ENCODE measurements at places on chromosomes 1 and 21.

- no peak for DNase-seq
Observed at GRCh38 chr1:110594456-110595352, 11.5 kb downstream of the KCNA2 start.

GRCh38 chr1:93773049-93773838 lies 91.6 kb upstream of the BCAR3 start:
- no peak for DNase-seq

GRCh38 chr1:244085891-244086290 lies 34.8 kb downstream of the ZBTB18 start:
- no peak for DNase-seq

GRCh38 chr1:162235241-162235800 lies 141.3 kb downstream of the SPATA46 start:
- no peak for DNase-seq

DNA sequence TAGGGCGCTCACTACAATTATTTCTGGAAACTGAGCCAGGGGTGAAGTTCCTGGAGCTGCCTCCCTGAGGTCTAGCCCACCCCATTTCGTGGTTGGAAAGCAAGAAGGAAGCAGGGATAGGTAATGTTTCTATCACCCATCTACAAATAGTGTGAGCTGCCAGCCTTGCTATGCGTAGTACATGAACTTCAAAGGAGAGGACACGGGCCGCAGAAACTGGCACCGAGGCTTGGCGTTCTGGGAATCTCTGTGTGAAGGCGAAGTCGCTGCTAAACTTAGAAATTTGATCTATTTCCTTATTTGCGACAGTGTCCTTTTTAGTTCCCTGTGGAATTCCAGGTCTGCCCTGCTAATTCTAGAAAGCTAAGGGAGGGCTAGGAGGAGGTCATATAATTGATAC lies 49.6 kb upstream of the NTPCR start:
- no peak for DNase-seq

GRCh38 chr21:44910229-44911067 lies 10.3 kb downstream of the ITGB2 start:
- DNase-seq, result no peak

GRCh38 chr1:100624886-100625610 lies 87.1 kb downstream of the GPR88 start:
- no peak for DNase-seq

DNA sequence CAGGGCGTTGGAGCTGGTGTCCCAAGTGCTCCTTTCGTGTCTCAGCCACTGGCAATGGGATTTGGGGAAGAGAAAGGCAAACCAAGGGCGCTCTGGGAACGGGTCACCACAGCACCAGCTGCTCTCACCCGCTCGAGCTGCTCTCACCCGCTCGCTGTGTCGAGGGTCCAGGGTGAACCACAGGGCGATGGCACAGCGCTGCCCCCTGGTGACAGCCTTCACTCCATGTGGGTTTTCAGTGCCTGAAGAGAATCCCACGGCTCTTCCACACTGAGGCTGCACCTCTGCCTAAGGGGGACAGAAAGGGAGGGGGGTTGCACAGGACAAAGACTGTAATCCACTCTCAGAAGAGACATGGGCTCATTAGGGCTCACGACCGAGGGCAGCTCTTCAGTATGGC lies 7.1 kb upstream of the CLDN19 start:
- DNase-seq, result no peak

DNA sequence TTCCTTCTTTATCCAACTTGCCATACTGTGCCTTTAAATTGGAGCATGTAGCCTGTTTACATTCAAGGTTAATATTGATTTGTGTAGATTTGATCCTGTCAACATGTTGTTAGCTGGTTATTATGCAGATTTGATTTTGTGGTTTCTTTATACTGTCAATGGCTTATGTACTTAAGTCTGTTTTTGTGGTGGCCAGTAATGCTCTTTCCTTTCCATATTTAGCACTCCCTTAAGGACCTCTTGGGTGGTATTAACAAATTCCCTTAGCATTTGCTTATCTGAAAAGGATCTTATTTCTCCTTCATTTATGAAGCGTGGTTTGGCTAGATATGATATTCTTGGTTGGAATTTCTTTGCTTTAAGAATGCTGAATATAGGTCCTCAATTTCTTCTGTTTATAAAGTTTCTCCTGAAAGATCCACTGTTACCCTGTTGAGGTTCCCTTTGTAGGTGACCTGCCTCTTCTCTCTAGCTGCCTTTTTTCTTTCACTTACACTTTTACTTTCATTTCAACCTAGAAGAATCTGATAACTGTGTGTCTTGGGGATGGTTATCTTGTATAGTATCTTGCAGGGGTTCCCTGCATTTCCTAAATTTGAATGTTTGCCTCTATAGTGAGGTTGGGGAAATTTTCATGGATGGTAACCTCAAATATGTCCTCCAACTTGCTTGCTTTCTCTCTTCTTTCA lies 86.9 kb upstream of the NEGR1 start:
- no peak for DNase-seq

- DNase-seq, result peak; percentile 59
Observed at GRCh38 chr1:58739856-58740466, 40.1 kb upstream of the MYSM1 start.

DNA sequence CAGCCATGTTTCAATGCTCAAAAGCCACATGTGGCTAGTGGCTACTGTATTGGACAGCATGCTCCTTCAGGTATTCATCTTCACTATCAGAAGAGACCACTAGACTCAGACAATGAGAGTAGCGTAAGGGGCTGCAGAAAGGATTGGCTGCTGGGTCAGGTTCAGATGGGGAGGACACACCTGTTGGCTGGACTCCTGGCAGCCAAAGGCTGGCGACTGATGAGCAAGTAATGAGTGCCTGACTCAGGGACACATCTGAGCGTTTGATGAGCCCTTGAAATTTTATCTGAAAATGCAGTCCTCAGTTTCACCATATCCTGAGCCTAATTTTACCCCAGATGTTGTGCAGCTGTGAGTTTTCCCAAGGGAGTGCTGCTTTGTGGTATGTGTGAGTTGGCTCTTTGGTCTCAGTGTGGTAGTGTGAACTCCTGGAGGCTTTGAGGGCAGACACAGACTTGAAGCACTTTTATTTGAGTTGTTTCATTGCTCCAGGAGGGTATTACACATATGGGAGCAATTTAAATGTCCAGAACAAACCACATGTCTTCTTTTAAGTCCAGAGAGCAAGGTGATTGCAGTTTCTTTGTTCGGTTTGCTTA lies 9.6 kb downstream of the ST6GALNAC3 start:
- no peak for DNase-seq

DNA sequence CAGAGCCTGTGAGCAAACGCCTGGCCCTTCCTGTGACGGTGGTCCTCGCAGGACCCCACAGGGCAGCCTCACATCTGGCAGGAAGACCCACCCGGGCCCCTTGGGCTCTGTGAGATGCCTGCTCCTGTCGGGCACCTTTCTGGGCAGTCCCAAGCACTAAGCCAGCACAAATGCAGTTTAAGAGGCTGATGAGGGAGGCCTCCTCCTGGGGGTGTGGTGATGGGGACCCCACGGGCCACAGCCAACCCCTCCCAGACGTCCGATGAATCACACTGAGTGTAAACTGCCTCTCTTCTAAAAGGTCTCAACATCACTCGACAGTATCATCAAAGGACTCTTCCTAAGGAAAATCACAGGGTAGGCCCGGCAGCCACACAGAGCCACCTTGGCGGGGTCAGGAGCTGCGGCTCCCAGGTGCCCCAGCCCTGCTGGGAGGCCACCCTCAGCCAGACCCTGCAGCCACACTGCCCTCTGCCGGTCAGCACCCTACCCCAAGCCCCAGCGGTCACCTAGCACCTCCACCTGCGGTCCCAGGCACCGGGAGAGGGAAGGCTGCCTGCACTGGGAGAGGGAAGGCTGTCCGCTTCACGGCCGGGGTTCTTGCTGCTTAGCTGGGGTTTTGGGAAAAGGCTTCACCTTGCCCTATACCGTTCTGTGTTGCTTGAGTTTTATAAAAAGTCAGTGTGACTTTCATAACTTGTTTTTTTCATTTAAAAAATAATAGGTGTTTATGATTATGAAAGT lies 3.9 kb upstream of the PRKCZ start:
- DNase-seq, result peak; percentile 30

GRCh38 chr1:69861641-69862040 lies 293.9 kb downstream of the LRRC7 start:
- no peak for DNase-seq

- no peak for DNase-seq
Observed at GRCh38 chr1:206761159-206761768, 9.3 kb upstream of the IL19 start.

DNA sequence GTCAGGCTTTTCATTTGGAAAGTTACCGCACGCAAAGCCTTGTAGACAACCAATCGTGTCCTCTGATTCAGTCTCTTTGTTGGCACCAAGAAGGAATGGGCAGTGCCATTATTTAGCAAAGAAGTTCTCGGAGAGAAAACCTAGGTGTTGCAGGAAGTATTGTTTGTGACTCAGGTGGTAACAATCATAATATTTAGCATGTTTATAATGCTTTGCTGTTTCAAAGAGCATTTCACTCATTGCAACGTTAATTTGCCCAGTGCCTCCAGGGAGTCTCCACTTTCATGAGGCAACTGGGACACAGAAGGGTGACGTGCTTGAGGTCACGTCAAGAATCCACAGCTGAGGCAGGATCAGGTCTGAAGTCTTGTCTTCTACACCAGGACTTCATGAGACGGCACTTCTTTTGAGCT lies 31.4 kb downstream of the STPG1 start:
- DNase-seq, result no peak

DNA sequence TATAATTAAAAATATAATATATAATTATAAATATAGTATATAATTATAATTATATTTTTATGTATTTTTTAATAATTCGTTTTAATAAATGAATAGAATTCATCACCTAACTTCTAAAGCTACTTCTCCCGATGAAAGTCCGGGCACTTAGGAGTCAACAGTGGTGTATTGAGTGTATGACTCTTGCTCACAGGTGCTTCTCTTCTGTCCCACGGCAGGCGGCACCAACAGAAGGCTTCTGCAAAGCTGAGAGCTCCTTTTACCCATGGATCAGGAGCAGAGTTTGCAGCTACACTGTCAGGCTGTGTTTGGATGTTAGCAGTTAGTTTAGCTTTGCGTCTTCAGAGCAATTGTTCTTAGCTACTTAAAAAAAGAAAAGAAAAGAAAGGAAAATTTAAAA lies 122.4 kb downstream of the LIPI start:
- DNase-seq, result no peak

DNA sequence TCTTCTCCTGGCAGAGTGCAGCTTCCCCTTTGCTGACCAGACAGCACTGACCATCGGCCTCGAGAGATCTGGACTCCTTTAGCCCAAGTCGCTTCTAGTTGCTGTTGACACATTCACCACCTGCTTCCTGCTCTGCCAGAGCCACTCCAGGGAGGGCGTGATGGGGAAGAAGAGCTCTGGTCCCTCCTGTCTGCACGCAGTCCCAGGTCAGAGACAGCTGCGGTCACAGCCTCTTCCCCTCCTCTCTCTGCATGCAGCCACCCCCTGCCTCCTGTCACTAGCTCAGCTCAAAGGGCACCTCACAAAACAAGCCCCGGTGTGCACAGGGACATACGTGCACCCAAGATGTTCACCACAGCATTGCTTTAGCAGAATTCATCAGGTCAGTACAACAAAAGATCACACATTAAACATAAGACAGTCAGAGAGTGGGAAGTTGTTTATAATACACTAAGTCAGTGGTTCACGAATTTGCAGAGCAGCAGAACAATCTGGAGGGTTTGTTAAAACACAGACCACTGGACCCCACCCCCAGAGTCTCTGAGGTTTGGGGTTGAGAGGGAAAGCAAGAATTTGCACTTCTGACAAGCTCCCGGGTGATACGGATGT lies 132.9 kb downstream of the SYF2 start:
- no peak for DNase-seq

DNA sequence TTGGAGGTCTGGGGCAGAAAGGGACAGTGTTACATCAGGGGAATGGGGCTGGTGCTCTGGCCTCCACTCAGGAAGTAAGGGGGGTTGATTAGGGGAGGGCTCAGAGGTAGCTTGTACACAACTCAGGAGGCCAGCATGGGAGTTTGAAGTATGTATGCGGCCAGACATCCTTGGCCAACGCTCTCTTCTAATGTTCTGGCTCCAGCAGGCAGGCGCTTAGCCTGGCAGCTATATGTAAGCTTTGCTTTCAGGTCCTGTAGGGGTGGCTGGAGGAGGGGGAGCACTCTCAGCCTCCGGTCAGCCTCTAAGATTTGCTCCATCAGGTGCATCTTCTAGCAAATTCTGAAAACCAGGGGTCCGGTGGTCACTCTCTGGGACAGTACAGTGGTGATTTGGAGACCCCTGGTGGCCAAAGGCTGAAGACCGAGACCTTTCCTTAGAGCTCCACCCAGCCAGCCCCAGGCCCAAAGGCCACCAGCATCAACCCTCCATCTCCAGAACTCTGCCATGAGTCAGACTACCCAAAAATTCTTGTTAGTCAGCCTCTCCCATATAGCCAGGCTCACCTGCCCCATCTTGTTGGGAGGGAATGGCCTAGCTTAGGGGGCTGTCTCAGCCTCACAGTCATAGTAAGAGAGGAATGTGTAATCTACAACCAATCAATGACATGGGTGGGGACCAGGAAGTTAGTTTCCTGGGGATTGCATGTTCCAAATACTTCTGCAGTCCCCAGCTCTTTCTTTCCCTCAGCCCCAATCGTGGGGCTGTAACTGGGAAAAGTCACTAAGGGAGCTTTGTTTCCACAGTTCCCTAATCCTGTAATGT lies 9.7 kb upstream of the COL8A2 start:
- DNase-seq, result peak; percentile 80

- DNase-seq, result no peak
Observed at GRCh38 chr1:227795732-227796131, 19.7 kb upstream of the PRSS38 start.

GRCh38 chr1:110047463-110047862 lies 13.0 kb downstream of the STRIP1 start:
- no peak for DNase-seq

GRCh38 chr1:230286166-230286889 lies 139.8 kb downstream of the PGBD5 start:
- DNase-seq, result no peak

GRCh38 chr21:46393941-46394594 lies 64.6 kb upstream of the DIP2A start:
- DNase-seq, result no peak

GRCh38 chr1:156151093-156151688 lies 2.2 kb upstream of the SEMA4A start:
- no peak for DNase-seq

DNA sequence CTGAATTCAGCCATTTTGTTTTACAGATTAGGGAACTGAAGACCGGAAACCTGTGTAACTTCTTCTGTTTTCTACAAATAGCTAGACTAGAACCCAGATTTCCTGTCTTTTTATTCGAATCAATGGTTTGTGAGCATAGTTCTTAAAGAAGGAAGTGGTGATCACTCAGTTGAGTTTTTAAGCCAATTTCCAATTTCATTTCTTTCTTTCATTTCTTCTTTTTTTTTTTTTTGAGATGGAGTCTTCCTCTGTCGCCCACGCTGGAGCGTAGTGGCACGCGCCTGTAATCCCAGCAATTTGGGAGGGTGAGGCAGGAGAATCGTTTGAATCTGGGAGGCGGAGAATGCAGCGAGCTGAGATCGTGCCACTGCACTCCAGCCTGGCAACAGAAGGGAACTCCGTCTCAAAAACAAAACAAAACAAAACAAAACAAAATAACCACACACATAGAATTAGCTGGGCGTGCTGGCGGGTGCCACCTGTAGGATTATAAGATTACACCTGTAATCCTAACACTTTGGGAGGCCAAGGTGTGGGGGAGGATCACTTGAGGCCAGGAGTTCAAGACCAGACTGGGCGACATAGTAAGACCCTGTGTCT lies 3.0 kb upstream of the MDM4 start:
- DNase-seq, result no peak

Data from HTR-8/SVneo (cell line).